ENCODE measurements at places on chromosomes 16 and 17.
A peak's percentile ranks its signal among the peaks of the same experiment; 100 is the strongest.

DNA sequence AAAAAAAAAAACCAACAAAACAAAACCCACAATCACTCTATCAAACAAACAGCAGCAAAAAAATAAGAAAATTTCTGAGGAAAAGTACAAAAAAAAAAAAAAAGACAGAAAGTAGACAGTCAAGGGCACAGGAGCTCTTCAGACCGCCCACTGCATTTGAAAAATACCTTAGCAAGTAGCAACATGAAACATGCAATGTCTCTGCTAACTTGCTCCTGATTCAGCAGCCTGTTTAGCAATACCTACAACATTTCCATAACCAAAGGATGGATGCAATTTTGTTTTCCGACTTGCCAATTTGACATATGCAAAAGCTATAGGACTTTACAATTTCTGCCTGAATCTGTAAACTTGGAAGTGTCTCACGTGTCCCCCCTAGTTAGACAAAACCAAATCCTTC lies 57.4 kb downstream of the SYNRG start:
- DNase-seq, result peak; percentile 2

GRCh38 chr16:3099732-3100499 lies 822 bp upstream of the ZSCAN10 start:
- no peak for DNase-seq

- no peak for DNase-seq
These were observed 557.2 kb downstream of the TOX3 start for GRCh38 chr16:51989637-51990230.

GRCh38 chr16:11078812-11079459 lies 134.6 kb downstream of the CLEC16A start:
- no peak for DNase-seq

GRCh38 chr16:53925526-53925925 lies 221.6 kb downstream of the FTO start:
- no peak for DNase-seq

DNA sequence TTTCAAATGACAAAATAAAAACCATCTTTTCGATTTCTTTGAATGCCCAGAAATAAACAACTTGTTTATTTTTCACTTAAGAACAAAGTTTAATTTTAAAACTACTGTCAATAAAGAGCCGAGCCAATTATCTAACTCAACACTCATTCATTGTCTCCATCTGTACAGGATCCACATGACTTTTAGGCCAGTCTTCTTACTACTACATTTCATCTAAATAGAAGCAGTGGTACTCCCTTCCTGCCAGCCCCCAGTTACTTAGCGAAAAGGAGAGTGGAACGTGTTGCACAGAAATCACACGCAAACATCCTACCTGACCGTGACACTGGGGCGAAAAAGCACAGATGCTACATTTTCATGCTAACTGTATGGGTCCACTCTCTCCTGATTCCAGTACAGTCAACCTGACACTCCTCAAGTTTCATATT lies 1.2 kb downstream of the GNA13 start:
- DNase-seq, result no peak

DNA sequence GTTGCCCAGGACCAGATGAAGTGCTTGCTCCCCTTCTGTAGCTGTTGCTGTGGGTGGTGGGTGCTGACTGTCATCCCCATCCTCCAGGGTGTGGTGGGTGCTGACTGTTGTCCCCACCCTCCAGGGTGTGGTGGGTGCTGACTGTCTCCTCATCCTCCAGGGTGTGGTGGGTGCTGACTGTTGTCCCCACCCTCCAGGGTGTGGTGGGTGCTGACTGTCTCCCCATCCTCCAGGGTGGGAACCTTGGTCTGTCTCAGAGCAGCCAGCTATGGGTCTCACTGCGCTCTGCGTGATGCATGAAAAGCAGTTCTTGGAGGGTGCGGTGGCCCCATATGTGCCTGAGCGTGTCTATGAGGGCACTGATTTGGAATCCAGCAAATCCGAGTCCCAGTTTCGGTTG lies 163.8 kb downstream of the RPTOR start:
- DNase-seq, result no peak

GRCh38 chr16:2472885-2473445 lies 1.9 kb downstream of the NTN3 start:
- no peak for DNase-seq
